Liver (tissue), 10 donors: ENCODE measurements at places on chromosomes 6 and 20. TPM values are rescaled to one million over a fixed set of nuclear protein-coding genes. Genes with fewer than 3 reads are reported as not detected.

PRPH2 gene
- 0.08 TPM for total RNA-seq

MEP1A gene
- 1.8 TPM for total RNA-seq

BFSP1 gene
- total RNA-seq, result 0.17 TPM

DDX43 gene
- total RNA-seq, result 0.14 TPM

RFX6 gene
- not detected for total RNA-seq

SAMD10 gene
- total RNA-seq, result 2.8 TPM

MMP24 gene
- total RNA-seq, result 0.75 TPM

LGSN gene
- total RNA-seq, result 0.33 TPM

PRKN gene
- 3.9 TPM for total RNA-seq

GRCh38 chr6:25192590-25193459, 86.3 kb upstream of the CARMIL1 start:
- DNase-seq, result no peak

DNA sequence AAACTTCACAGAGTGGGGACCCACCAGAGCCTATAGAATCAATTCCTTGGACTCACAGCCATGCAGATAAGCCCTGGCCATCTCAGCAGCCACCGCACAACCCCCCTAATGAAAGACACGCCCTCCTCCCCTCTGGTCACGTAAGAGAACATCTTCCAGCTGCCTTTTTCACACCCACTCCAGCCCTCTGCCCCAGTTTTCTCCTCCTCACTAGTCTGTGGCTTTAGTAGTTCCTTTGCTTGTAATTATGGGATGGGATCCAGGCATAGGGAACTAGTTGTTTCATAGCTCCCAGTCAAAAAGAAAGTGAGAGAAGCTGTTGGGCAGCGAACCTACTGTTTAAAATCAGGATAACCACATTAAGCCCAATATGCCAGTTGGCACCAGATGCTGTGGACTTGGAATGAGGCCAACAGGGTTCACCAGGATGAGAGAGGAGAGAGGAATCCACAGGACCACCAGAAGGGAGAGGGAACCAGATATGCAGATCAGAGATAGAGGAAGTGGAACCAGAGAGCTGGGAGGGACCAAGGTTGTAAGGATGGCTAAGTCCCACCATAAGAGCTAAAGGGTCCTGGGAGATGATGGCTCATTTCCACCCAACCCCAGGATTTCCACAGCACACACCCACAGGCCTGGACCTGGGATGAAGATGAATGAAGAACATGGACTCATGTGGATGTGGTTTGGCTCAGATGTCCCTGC, 9.0 kb upstream of the BTN3A1 start:
- DNase-seq, result no peak

- DNase-seq, result no peak
Observed at GRCh38 chr6:39421383-39422225, 99.1 kb upstream of the KCNK16 start.

- DNase-seq, result no peak
Observed at GRCh38 chr6:101662111-101662897, 268.8 kb downstream of the GRIK2 start.

GRCh38 chr6:106825156-106825555, 149.4 kb downstream of the CD24 start:
- DNase-seq, result no peak

DNA sequence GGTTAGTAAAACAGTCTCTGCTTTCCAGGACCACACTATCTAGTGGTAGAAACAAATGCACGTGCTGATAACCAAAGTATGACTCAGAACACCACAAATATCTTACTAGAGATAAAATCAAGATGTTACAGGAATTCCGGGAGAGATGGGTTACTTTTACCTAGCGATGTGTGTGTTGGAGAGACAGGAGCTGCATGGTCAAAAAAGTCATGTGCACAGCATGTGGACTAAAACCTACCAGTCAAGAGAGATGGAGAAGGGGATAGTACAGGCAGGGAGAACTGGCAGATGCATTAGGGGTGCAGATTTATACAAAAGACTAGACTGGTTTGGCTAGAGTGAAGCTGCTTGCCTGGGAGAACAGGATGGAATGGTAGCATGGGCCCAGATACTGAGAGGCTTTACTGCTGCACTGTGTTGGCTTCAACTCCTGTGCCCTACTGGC, 75.3 kb upstream of the MRAP2 start:
- no peak for DNase-seq

DNA sequence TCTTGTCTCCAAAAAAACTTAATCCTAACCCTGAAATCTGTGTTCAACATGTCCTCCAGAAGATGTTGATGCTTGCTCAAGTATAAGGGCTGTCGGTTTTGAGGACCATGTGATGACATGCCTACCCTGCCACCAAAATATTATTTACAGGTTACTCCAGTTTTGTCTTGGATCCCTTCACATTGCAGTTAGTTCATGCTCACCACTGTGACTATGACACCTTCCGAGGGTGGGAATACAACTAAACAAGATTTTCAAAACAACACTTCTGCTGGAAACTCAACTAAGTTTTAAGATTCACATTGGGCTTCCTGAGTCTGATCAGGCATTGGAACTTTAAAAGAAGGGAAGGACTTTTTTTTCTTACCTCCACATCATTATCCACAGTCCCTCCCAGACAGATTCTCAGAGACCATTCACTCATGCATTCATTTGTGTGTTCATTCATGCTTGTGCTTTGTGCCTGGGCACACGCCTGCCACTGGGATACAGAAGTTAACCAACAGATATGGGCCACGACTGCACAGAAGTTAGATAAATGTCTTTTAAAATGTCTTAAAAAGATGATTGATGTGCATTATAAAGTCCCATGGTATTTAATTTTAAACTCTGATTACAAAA, 118.7 kb upstream of the GJE1 start:
- no peak for DNase-seq

GRCh38 chr20:29740951-29741593, 1516.4 kb upstream of the DEFB115 start:
- DNase-seq, result no peak

DNA sequence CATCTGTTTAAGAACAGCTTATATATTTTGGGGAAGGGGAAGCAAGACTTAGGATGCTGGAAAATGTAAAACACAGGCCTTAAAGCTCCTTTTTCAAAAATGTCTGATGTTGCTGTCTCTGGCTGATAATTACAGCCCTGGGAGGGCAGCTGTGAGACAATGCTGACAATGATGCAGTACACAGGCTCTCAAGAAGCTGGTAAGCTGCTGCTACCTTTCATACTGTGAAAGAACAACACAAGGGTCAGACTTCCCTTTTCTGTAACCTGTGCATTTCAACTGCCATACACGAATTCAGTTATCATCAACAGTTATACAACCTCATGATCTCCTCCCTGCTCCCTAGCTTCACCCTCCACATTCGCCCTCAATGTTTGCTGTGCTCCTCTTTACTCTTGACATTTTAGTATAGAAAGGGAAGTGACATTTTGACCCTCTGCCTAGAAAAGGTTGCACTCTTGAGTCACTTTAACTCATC, 25.2 kb downstream of the MAP7 start:
- no peak for DNase-seq

- no peak for DNase-seq
Observed at GRCh38 chr20:50724851-50725723, 6.3 kb upstream of the PARD6B start.

- DNase-seq, result no peak
Observed at GRCh38 chr6:33854572-33855030, 50.8 kb upstream of the MLN start.

- no peak for DNase-seq
Observed at GRCh38 chr6:154292855-154293519, 63.6 kb downstream of the IPCEF1 start.

DNA sequence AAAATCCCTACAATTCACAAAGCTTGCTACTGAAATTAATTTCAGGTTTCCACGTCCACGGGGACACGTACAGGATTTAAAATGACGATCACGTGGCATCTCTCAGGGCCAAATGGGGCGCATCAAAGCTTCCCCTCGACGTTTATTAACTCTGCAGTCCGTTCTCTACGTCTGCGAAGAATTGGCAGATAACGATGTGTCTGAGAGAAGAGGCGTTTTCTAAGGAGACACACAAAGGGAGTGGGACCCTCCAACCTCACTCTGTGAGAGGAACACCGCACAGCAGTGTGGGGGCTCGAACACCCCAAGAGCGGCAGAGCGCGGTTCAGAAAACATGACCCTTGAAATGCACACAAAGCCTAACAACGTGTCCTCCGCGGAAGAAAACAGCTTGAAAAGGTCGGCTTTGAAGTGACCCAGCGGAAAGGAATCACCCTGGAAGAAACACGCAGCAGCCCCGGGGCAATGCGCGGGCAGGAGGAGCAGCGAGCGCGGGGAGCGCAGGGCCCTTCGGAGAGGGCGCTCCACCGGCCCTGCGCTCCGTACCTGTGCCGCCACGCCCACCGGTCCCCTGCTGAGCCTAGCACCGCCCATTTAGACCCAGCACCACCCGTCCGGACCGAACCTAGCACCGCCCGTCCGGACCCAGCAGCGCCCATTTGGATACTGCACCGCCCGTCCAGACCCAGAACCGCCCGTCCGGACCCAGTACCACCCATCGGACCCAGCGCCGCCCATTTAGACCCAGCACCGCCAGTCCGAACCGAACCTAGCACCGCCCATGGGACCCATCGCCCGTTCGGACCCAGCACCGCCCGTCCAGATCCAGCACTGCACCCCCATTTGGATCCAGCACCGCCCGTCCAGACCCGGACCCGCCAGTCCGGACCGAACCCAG, 1.1 kb upstream of the AFDN start:
- DNase-seq, result peak; percentile 64

- DNase-seq, result no peak
Observed at GRCh38 chr6:4113649-4114048, 21.7 kb downstream of the ECI2 start.

DNA sequence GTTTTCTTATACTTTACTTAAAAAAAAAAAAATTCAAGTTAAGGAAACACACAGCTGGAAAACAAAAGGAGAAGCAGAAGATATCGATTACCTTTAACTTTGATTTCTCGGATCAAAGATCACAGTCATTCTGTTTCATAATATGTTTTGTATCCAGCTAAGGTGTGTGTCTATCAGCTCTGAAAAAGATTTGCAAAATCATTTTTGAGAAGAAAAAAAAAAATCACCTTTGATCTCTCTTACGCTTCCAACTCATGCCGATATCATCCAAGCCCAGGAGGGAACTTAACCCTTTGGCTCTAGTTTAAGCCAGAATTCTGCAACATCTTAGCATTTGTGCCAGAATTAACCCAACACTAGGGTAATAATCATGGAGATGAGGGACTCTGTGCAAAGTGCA, 144.0 kb downstream of the NFATC2 start:
- DNase-seq, result no peak

DNA sequence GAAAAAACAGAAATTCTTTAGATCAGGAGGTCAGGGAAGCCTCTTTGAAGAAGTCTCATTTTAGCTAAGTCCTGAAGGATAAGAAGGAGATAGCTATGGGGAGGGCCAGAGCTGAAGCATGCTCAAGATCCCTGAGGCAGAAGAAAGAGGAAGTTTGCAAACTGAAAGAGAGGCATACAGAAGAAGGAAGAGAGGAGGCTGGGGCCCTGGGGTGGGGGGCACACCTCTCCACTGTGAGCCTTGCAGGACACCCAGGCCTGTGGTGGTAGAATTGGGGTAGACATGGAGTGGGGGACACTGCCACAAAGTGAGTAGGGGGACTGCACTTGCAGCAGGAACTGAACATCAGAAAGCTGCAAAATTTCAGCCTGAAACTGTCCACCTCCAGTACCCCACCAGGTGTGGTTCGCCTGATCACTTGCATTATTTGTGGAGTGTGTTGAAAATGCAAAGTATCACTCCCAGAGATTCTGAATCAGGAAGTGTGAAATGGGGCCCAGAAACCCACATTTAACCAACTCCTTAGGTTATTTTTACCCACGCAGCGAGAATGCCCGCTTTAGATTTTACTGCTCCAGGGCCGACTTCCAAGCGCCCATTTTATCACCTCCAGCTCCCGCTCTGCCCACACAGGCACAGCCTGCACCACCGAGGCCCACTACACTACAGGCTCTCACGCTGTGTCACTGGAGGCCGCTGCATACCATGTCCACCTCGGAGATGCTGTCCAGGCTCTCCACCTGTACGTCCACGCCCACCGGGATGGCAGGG, 44.0 kb downstream of the GABRR2 start:
- no peak for DNase-seq

- DNase-seq, result no peak
Observed at GRCh38 chr6:139852488-139853140, 478.2 kb upstream of the CITED2 start.

DNA sequence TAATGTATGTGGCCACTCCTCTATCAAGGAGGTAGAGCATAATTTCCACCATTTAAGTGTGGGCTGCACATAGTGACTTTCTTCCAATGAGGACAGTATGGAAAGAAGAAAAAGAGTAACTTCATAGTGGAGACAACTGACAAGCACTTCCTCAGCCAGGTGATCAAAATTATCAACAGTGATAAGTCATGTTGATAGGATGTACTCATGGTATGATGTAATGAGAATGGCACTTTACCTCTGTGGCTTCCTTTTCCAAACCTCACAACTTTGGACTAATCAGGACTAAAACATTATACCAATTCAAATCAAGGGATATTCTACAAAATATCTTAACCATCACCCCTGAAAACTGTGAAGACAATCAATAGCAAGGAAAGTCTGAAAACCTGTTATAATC, 302.3 kb upstream of the CITED2 start:
- DNase-seq, result no peak

GRCh38 chr6:16868968-16869367, 107.7 kb upstream of the ATXN1 start:
- DNase-seq, result no peak

DNA sequence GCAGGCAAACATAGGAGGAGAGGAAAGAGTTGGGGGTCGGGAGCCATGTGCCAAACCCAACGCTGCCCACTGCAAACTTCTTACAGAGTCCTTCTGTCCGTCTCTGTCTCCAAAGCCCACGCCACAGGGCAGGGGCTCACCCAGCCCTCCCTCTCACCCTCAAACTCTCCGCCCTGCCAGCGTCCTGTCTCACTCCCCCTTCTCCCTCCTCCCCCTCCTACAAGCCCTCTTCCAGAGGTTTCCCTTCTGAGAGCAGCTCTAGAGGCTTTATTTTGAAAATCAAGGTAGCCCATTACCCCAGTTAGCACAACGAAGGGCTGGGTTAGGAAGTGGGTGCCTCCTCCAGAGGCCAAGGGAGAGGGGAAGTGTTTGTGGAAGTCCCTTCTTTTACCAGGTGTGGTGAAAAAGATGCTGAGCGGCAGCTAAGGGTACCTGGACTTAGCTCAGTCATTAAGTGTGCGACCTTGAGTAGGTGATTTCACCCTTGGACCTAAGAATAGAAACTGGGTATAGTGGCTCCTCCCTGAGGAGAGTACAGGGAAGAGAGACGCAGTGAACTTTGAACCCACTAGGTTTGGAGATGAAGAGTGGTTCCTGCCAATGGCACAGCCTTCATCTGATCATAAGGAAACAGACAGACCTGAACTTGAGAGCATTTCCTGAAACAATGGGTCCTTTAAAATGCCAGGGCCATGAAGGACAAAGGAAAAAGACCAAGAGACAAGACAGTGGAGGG, 123.8 kb downstream of the BANF2 start:
- no peak for DNase-seq

- peak; percentile 75 for DNase-seq
Observed at GRCh38 chr20:19628570-19629134, 129.4 kb upstream of the RIN2 start.

- DNase-seq, result no peak
Observed at GRCh38 chr6:167212713-167213005, 54.9 kb upstream of the GPR31 start.
